Osteocyte (in vitro differentiated cells): ENCODE measurements at places on chromosomes 2 and 18. TPM values are rescaled to one million over a fixed set of nuclear protein-coding genes. Genes with fewer than 3 reads are reported as not detected.
A peak's percentile ranks its signal among the peaks of the same experiment; 100 is the strongest.

DNA sequence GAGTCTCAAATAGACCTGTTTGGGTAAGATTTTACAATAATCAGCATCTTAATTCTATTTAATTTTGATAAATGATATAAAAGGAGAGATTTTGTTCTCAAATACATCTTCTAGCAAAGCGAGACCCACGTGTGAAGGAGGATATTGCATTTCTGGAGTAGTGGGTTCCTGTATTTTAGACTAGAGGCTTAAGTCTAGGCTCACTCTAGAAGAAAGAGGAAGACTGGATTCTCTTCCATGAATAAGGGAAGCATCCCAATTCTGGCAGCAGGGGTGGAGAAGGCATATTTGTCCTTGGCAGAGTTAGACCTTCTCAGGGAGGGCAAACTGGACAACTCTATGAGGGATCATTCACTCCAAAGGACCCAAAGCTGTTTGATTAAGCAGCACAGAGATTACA lies 11.3 kb upstream of the FAM228A start:
- no peak for DNase-seq

GRCh38 chr2:28319118-28320008 lies 73.3 kb upstream of the FOSL2 start:
- DNase-seq = peak; percentile 80

GRCh38 chr2:207155516-207156444 lies 10.0 kb downstream of the KLF7 start:
- DNase-seq = no peak

DNA sequence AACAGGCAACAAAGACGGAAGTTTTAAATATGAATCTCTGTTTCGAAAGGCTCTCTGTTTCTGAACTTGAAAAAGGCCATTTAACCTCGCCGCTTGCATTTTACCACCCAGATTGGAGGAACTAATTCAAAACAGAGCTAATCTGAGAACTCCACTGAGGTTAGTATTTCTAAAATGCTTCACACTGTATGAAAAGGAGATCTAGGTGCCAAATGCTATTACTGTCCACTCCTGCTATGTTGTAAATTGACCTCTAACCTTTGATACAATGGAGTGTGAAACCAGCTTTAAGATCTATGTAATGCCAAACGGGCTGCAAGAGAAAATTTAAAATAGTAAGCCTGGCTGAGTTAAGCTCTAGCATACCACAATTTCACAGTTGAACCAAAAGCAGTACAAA lies 364.5 kb downstream of the IRS1 start:
- no peak for DNase-seq

- DNase-seq = no peak
Observed at GRCh38 chr2:168560817-168561499, 104.9 kb downstream of the CERS6 start.

GRCh38 chr18:51164761-51165281 lies 32.7 kb downstream of the MEX3C start:
- no peak for DNase-seq

GRCh38 chr2:100137318-100137717 lies 5.1 kb downstream of the AFF3 start:
- no peak for DNase-seq

DNA sequence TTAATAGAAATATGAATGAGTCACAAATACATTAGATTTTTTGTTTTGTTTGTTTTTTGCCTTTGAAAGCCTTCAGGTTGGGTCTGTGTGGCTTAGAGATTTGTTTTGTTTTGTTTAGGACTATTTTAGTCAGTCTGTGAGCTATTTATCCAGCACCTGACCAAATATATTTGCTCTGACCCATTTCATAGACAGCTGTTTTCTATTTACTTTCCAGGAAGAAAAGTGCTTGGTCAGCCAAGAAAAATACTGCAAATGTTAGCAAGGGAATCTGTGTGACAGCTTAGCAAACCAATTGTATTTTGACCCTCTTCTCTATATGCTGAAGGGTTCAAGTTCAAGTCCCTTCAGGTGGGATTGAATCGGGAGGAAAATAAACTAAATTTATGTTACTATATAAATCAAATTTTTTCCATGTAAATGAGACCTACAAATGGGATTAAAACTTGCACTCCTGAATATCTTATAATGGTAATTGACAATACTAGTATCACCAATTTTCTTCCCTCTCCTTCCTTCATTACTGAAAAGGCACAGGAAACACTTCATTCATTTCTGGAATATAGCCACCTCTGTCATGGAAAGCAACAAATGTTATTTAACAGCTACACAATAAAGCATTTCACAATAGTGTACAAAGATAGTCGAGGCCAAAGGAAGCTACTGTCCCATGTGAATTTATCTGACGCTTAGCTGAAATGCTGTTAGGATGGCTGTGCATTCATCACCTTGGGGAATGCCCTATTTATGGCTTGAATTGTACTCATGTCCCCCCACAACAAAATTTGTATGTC lies 23.1 kb upstream of the KLF7 start:
- DNase-seq = no peak

DNA sequence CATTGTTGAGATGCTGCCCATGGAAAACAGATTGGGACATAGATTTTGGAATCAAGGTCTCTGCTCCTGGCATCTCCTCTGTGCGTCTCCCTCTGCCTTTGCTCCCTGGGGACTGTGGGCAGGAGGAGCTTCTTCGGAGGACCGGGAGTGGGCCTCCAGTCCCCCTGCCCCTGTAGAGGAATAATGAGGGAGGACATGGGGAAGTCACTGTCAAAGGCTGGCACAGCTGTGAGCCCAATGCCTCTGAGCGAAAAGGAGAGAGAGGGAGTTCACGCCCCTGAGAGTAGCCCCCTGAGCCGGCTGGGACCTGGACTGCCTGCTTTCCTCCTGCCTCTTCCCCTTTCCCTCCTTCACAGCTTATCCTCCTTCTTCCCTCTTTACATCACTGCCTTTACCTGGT lies 195.0 kb downstream of the LOXHD1 start:
- no peak for DNase-seq

GRCh38 chr18:79139206-79139605 lies 70.0 kb downstream of the ATP9B start:
- no peak for DNase-seq

DNA sequence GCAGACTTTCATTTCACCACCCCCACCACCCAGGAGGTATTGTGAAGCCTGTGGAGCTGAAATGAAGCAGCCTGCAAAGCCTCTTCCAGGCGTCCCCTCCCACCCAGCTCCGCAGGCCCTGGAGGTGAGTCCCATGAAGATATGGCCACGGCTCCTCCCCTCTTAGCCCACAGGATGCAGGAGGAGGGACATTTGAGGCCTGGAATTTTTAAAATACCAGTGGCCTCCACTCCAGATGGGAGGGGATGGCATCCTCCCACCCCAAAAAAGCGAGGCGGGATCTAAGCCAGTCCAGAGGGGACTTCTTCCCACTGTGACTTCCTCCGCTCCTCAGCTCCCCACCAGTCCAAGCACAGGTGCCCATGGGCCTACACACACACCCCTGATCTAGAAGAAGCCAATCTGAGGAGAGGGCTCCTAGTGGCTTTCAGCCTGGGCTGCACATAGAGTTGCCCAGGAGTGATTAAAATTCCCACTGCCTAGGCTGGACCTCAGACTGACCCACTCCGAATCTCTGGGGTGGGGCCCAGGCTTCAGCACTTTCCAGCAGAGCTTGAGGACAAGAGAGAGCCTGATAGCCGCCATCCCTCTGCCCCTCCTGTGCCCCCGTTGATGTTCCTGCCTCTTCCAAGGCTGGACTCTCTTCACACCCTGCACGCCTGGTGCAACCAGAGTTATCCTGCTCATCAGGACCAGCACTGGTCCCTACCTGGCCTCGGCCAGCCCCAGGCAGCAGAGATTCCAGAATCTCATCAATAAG lies 206.9 kb downstream of the TNS1 start:
- DNase-seq = peak; percentile 69

- DNase-seq = no peak
Observed at GRCh38 chr18:56897122-56897521, 246.0 kb downstream of the WDR7 start.

DNA sequence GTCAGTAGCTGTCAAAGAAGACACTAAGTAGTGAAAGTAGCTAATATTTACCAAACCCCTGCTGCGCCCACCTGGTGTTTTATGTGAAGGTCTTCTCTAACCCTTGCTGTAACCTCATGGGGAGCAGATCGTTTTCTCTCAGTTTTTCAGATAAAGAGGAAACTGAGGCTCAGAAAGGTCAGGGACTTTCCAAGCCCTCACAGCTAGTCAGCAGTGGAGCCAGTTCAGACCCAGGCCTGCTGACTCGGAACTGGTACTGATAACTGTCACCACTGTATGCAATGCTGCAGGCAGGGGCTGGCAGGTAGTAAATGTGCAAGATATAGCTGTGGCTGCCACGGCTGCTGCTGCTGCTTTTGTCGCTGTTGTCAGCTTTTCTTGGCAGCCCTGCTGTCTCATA lies 69.1 kb downstream of the LRRFIP1 start:
- DNase-seq = no peak

- no peak for DNase-seq
Observed at GRCh38 chr2:60529785-60530627, 23.4 kb downstream of the BCL11A start.

- DNase-seq = no peak
Observed at GRCh38 chr2:156437931-156438410, 1.8 kb downstream of the GPD2 start.

DNA sequence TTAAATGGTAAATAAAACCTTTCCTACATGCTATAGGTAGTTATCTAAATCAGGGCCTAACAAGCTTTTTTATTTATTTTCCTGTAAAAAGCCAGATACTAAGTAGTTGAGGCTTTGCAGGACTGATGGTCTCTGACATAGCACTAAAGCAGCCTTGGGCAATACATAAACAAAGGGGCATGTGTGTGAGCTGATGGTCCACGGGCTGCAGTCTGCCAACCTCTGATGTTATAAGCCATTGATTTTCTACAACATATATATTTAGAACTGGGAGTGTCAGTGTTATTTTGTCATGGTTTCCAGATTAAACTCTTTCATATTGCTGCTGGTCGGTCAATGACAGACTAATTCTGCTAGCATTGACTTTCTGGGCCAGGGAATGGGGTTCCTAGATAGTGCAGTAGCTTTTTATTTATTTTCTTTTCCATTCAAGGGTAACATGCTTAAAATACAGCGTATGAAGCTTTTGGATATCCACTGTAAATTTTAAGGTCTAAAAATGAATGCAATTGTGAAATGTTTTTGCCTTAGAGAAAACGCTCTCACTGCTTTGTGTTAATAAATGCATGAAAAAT lies 134.0 kb downstream of the NEDD4L start:
- no peak for DNase-seq

- DNase-seq = no peak
Observed at GRCh38 chr2:29749843-29750242, 171.5 kb downstream of the ALK start.

DNA sequence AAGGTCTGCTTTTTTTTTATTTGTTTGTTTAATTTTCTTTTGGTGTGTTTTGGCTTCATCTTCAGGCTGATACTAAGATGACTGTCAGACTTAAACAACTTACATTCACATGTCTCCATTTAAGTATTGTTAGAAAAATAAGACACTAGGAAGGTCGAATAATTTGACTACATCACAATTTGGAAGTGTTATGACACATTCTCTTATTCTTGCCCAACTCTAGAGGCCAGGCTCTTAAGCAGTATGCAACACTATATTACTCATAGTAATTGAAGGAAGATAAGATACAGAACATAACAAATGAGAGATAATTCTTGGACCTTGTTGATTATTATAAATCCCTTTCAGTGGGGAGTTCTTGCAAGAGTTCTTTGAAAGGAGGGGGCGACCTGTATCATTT lies 295.3 kb upstream of the COL3A1 start:
- no peak for DNase-seq

- no peak for DNase-seq
Observed at GRCh38 chr2:149184991-149185390, 145.4 kb upstream of the LYPD6 start.

GRCh38 chr2:176872406-176872805 lies 340.2 kb upstream of the HNRNPA3 start:
- DNase-seq = no peak

GRCh38 chr2:69652206-69652605 lies 8.7 kb upstream of the AAK1 start:
- no peak for DNase-seq

DNA sequence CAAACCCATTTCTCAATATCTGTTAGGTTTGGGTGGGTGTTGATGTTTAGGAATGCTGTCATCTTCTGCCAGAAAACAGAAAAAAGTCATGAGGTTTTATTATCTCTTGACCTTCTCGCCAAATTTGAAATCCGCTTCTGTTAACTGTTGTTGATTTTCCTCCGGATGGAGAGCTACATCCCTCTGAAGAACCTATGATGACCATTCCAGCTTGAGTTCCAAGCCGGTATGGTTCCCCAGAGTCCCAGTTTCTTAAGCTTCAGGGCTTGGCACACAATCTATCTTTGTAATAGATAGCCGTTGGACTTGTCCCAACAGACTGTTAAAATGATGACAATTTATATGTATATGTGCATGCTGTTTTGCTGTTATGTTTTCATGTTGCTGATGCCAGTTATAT lies 1201.0 kb downstream of the LRP1B start:
- DNase-seq = no peak

GRCh38 chr2:222887124-222887523 lies 26.3 kb downstream of the ACSL3 start:
- DNase-seq = no peak

- no peak for DNase-seq
Observed at GRCh38 chr2:28606986-28607441, 111.2 kb downstream of the PLB1 start.

GRCh38 chr2:208350610-208351009 lies 56.0 kb upstream of the PTH2R start:
- DNase-seq = no peak

XIRP2 gene
- 0.08 TPM in 1 of 2 replicates, not detected in the other for total RNA-seq

WNT6 gene
- total RNA-seq = 0.42 and 0.64 TPM in 2 replicates

EXOC6B gene
- total RNA-seq = 31.2 and 33.8 TPM in 2 replicates

RPL31 gene
- total RNA-seq = 1,335 and 1,348 TPM in 2 replicates

SERPINB11 gene
- not detected in 2 replicates for total RNA-seq

TM4SF20 gene
- total RNA-seq = not detected in 2 replicates

RGPD4 gene
- 0.05 and 0.18 TPM in 2 replicates for total RNA-seq

CPO gene
- total RNA-seq = not detected in 2 replicates

PLGLB1 gene
- total RNA-seq = 3.3 and 4.4 TPM in 2 replicates

POTEE gene
- total RNA-seq = 0.21 TPM in 1 of 2 replicates, not detected in the other

PRKAG3 gene
- total RNA-seq = not detected in 2 replicates

EVX2 gene
- total RNA-seq = not detected in 2 replicates

ARHGEF33 gene
- 0.48 and 0.65 TPM in 2 replicates for total RNA-seq

HOXD8 gene
- not detected in 2 replicates for total RNA-seq

MOGAT1 gene
- not detected in 2 replicates for total RNA-seq

ADGRF3 gene
- total RNA-seq = 0.24 and 0.56 TPM in 2 replicates

CYP1B1 gene
- total RNA-seq = 137 and 145 TPM in 2 replicates
